ENCODE measurements at places on chromosomes 2 and 18.

GRCh38 chr2:145064511-145064910, 544.6 kb upstream of the ZEB2 start:
- no peak for DNase-seq

- DNase-seq = no peak
Measured at GRCh38 chr2:17799301-17800120, 16.7 kb upstream of the MSGN1 start.

DNA sequence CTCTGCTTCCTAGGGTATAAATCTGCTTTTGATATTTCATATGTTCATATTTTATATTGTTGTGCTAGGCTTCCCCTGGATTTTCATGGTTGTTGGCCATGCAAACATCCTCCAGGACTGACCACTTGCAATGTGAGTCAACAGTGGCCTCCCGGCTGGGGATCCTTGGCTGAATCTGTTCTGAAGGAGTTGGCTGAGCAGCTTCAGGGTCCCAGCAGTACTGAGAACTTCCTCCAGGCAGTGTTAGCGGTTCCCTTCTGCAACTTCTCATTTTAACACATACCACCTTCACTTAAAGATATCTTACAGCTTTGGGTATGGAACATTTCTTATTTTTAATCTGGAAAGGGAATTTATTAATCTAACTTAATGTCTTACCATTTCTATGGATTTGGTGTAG, 122.1 kb downstream of the DTNB start:
- DNase-seq = no peak

DNA sequence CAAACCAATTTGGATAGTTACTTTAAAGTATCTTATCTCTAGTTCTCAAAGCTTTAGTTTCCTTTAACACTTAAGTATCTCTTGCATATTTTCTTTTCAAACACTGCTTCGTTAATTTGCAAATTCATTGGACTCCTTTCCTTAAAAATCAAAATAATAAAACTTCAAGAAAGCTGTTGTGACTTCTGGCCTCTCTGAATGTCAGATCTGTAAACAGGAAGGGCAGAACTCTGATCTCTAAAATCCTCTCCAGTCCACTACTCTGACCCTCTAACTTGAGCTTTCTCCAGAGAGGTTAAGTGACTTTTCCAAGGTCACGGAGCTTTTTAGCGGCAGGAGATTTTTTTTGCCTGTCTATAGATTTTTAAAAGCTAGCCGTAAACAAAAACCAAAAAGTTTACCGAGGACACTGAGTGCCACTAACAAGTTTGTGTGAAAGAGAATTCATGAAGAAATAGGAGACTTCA, 155.5 kb downstream of the TGIF1 start:
- no peak for DNase-seq

DNA sequence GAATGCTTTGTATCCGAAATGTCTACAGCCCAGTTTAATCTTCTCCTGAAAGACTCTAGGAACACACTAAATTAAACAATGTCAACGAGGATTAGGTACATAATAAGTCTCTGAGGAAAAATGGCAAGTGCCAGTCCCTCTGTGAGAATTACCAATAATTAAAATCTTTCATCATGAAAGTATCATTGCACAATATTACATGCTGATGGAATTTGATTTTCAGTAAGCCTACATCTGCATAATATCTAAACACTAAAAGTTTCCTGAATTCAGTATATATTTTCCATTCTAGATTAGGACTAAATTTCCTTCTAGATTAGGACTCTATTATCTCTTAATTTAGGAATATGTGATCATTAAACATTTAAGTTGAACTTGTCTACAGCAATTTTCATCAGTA, 132.1 kb downstream of the LRP2 start:
- DNase-seq = no peak

DNA sequence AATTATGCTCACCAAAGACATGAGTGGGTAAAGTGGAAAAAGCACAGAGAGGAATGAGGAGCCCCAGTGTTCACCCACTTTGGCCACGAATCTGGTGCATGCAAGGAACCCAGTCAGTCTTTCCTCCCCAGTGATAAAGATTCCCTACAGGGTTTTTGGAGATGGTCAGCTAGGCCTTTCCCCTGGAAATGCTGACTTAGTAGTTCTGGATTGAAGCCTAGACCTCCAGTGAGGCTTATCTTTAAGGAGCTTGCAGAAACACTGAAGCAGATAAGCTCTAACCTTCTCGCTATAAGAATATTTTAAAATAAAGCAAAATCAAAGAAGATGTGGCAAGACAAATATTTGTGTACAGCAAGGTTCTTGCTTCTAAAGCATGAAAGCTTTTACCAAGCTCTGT, 178.3 kb upstream of the CCDC68 start:
- DNase-seq = no peak

DNA sequence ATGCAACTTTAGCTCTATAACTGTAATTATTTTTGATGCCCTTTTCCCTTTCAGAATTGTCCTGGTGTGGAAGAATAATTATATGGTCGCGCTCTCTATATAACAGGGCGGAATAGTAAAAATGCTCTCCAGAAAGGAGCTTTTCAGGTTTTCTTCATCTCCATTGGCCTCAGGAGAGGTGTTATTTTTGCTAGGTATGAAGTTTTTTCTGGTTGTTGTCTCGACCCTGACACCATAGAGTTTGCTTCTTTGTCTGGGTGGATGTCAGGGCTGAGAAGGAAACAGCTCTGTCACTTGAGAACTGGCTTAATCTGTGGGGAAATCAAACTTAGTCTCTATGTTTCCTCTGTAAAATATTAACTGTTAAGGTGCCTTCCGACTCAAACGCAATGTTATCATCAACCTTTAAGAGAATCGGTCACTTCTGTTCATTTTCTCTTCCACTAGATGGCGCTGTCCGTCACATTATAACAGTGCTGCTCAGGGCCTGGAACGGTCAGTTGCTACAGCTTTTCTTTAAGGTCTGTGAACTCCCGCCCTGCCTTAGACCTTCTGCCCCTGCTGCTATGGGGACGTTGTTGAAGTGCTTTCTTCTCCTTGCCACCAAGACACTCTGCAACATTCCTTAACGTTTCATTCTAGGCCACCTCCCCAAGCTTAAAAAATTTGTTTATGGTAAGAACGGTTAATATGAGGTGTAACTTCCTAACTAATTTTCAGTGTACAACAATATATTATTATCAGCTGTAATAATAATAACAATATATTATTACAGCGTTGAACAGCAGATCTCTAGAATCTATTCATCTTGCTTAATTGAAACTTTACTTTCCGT, 23.8 kb upstream of the SERPINB12 start:
- peak; percentile 71 for DNase-seq

DNA sequence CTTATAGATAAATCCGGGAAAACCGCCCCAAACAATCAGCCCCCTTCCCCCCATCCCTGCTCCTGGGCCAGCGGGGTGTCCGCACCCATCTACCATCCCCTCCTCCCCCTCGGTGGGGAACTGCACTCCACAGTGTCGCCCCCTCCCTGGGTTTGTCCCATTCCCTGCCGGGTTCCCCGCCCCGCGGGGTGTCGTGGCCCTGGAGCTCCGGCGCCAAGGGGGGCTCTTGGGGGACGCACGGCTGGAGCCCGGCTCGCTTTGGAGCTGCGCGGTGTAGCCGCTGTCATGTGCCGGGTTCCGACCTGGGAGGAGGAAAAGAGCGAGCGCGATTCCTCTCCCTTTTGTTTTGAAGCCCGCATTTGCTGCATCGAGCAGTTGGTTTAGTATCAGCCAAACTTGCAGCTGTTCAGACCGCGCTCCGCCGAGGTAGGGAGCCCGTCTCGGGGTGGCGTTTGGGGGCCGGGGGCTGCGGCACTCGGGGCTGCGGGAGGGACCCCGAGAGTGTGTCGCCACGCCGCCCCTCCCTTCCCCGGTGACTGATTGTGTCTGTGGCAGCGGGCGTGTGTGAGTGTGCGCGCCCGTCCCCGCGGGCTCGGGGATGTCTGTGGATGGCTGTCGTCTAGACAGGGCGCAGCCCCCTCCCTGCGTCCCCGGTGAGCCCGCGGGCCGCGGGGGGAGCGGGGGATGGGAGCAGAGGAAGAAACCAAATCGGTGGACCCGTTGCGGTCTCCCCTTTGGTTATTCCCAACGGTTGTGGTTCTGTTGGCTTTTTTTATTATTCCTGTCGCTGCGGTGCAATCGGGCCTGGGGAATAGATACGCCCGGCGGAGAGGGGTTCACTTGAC, 797 bp downstream of the CTIF start:
- DNase-seq = peak; percentile 50

DNA sequence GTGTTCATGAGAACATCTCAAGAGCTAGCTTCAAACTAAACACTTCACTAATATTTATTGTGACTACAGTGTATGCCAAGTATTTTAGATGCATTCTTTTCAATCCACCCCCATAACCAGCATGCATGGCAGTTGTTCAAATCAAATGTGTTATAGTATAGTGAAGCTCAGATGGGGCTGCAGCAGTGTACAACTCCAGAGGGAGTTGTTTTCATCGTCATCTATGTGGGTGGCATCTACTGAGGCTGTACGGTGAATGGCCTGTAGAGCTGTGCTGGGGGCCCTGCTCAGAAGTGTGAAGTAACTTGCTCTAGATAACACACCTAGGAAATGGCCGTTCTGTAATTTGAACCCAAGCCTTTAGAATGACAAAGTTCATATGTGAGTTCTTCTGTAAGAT, 71.8 kb upstream of the LRATD1 start:
- no peak for DNase-seq

DNA sequence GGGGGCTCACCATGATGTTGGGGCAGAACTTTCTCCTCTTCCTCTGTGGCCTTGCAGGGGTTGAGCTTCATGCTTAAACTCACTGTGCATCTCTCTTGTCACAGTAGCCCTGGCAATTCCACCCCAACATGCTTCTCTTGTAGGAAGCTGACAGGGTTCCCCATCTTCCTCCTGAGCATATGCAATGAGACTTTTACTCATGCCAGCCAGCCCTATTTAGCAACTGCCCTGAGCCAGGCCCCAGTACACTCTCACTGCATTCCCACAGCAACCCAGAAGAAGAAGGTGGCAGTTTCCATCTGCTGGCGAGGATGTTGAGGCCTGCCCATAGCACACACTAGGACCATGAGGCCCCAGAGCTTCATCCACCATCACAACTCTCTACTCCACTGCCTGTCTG, 72.2 kb upstream of the TEX51 start:
- no peak for DNase-seq

- DNase-seq = peak; percentile 55
Measured at GRCh38 chr18:24014062-24014985, at the start of gene TTC39C. Gene TTC39C, plus strand, starts transcription at chr18:24014754. Its CDS starts 118 bp downstream, at chr18:24014872.

DNA sequence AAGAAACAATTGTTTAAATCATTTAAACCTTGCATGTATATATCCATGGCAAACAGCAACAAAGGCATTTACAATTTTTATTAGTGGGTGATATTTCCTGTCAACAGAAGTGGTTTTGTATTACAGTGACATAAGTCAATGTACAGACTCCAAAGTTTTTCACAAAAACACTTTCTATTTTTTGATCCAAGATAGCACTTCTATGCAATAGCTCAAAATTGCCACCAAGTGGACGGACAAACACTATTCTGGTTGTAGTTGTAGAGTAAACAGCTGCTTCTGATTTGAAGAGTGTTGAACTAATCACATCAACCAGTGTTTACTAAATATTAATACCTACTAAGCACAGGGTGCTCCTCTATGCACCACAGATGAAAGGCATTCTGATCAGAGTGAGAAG, 421.4 kb downstream of the NCKAP5 start:
- no peak for DNase-seq

DNA sequence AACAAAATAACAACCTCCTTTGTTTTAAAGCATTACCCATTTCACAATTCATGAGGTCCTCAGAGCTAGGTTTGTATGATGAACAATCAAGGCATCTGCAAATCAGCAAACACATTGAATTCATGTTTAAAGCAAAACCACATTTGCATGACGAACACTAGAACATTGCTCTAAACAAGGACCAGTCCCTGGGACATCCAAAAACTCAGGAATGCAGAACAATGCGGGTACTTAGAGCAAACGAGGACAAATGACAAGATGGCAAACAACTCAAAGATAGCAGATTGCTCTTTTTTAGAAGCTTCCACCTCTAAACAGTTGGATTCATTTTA, 45.7 kb upstream of the RALBP1 start:
- no peak for DNase-seq

DNA sequence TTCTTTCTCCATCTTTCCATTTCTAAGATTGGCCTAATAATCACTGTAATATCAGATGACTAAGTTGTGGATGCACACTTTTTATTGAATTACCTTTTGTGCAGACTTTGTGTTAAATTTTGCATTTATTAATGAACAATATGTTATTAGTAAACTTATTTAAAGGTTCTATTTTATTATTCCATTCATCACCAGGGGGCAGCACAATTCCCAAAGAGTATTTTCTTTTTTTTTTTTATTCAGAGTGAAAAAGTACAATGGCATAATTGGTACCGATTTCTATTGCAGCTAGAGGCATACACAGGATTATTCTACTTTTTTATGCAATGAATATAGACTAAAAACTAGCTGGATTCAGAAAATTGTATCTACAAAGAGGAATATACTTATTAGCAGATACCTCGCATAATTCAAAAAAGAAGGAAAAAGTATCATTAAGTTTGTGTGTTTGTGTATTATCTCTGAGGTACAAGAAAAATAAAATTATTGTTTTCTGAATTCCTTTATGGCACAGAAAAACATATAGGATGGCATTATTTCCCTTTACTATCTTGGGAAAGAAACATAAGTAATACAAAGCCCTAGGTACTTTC, 390.6 kb downstream of the ERBB4 start:
- DNase-seq = no peak

- no peak for DNase-seq
Measured at GRCh38 chr18:77765468-77765867, 515.8 kb downstream of the GALR1 start.

- no peak for DNase-seq
Measured at GRCh38 chr2:219887870-219888269, 260.4 kb downstream of the SLC4A3 start.

- DNase-seq = no peak
Measured at GRCh38 chr18:55088561-55088960, 129.3 kb upstream of the CCDC68 start.

GRCh38 chr2:222572264-222572721, 83.6 kb downstream of the FARSB start:
- no peak for DNase-seq

- no peak for DNase-seq
Measured at GRCh38 chr18:12615748-12616147, 42.2 kb downstream of the SPIRE1 start.

GRCh38 chr18:35005963-35006577, 35.1 kb upstream of the MAPRE2 start:
- no peak for DNase-seq

GRCh38 chr2:232260075-232260474, 118.5 kb upstream of the ALPP start:
- no peak for DNase-seq

All from H9 (cell line).